ENCODE measurements at places on chromosomes 4 and X. TPM values are rescaled to one million over a fixed set of nuclear protein-coding genes. Genes with fewer than 3 reads are reported as not detected.

The RHOXF2 gene
- total RNA-seq = not detected

The CHST7 gene
- 13.8 TPM for total RNA-seq

The CYSLTR1 gene
- 1.6 TPM for total RNA-seq

The UGT2A3 gene
- total RNA-seq = not detected

Measured in left ventricle myocardium superior (tissue), 1 donor.